ENCODE measurements at places on chromosomes 4 and X.
A peak's percentile ranks its signal among the peaks of the same experiment; 100 is the strongest.

GRCh38 chr4:183149616-183150539, 50.8 kb downstream of the WWC2 start:
- DNase-seq: no peak

- no peak for DNase-seq
These were observed 116.3 kb downstream of the UNC5C start for GRCh38 chr4:95432466-95432865.

DNA sequence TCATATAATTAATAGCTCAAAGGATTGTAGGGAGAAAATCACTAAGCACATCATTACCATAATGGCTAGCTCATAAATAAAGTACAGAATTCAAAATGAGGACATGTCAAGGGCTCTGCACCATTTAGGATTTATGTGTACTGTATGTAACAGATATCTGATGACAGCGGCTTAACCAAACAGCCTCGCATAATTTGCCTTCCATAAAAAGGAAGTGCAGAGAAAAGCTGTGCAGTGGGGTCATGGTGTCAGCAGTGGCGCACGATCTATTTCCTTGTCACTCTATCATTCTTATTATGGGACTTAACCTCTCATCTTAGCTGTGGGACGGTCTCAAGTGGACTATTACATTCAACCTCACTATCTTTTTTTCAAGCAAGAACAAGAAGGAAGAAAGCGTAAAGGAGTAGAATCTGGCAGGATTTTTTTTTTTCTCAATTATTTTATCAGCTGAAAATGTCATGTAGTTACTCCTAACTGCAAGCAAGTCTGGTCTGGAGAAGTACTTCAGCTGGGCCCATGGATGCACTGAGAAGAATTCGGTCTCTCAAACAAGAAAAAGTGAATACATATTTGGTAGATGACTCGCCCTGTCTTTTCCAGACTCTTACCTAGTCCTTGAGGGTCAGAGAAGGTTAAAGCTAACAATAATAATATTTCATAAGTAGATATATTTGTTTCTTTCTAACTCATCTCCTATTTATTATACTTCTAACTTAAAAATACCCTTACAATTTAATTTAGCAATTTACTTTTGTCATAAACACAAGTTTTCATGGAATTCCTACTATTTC, 94.6 kb downstream of the COX18 start:
- peak; percentile 44 for DNase-seq

GRCh38 chr4:78689261-78689660, 86.9 kb upstream of the BMP2K start:
- no peak for DNase-seq

DNA sequence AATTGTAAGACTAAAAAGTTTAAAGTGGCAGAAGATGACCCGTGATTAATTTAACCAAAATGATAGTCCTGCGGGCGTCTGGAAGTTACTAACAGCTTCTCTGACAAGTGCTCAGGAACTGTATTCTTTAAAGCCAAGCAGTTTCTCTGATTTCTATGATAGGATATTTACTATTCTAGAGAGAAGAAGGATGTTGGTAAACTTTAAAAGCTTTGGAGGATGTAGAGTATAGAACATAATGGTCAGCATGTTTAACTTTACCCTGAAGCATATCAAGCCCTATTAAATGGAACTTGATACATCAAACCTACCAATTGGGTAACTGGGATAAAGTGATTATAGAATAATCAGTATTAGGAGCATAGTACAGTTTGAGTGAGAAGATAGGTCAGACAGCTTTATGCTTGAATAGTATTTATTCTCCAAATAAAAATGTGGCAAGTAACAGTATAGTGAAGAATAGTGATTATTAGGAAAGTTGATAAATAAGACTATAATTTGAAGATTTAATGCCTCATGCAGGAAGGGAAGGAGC, 1.8 kb downstream of the STIM2 start:
- no peak for DNase-seq

- DNase-seq: peak; percentile 35
These were observed 937.8 kb downstream of the PCDH7 start for GRCh38 chr4:31657859-31658570.

- peak; percentile 81 for DNase-seq
These were observed 11.3 kb downstream of the LAMP2 start for GRCh38 chrX:120457766-120458180.

DNA sequence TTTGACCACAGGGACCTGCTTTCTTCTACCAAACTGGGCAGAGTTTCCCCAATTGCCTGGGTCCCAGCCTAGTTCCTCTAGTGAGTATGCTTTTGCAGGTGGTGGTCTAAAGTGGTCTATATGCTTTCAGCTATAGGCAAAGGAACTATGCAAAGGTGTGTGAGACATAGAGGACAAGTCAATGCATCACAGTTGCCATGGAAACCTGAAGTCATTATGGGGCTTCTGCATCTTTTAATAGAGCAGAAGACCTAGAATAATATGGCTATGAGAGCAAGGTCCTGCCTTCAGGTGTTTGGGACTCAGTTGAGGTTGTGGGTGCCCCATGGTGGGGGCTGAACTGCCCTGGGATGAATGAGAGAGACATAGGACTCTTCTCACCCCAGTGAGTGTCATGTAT, 92.1 kb upstream of the RAB40AL start:
- no peak for DNase-seq

DNA sequence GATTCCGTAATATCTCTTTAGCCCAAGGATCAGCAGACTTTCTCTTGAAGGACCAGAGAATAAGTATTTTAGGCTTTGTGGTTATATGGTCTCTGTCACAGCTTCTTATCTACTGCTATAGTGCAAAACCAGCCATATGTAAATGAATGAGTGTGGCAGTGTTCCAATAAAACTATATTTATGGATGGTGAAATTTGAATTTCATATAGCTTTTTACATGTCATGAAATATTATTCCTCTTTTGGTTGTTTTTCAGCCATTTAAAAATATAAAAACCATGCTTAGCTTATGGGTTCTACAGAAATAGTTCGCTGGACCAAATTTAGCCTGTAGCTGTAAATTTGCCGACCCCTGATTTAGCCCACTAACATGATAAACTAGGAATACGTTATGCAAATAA, 18.0 kb upstream of the MSMO1 start:
- no peak for DNase-seq

GRCh38 chr4:81454499-81454898, 17.2 kb downstream of the RASGEF1B start:
- no peak for DNase-seq

GRCh38 chrX:39975101-39975925, 122.4 kb downstream of the BCOR start:
- DNase-seq: no peak

DNA sequence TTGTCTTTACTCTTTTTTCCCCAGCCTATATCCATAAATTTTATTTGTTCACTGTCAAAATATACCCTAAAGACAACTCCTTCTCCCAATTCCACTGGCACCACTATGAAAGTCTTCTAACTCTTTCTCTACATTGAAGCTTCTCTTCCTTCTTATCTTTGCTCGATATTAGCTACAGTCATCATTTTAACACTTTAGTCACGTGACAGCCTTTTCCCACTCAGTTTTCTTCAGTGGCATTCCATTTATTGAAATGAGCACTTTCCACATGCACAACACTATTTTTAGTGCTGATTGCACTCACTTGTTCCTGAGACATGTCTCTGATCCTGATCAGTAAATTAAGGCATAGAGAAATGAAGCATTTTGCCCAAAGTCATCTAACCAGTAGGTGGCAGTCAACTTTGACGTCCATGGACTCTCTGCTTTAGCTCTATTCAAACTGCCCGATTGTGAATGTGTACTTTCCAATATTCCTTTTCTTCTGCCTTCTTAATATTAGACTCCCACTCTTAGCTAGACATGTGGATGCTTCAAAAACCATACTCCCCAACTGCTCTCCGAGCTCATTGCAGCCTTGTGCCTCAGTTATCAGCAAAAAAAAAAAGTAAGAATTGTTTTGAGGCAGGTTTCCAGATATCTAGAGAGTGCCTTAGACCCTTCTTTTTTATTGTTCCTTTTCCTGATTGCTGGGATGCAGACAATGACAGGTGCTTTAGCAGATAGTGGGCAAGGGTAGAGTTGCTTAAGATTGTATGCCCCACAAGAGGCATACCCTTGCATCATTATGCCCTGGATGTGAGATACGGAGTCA, 394.4 kb upstream of the ADGRL3 start:
- DNase-seq: peak; percentile 12

GRCh38 chr4:146439999-146440398, 81.7 kb downstream of the SLC10A7 start:
- DNase-seq: no peak

DNA sequence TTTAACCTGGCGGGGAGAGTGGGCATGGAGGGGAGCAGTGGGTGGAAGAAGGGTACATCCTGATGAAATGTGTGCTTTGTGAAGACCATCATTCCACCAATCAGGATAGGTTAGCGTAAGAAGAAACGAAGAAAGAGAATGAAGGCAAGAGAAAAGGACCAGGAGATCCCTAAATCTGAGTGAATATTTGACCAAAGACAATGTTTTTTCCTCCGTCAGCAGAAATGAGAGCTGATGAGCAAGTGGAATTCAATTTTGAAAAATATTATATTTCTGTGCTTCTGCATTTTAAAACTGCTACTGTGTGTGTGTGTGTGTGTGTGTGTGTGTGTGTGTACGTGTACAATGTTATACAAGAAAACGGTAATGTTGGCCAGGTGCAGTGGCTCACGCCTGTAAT, 58.3 kb upstream of the NOCT start:
- DNase-seq: no peak

DNA sequence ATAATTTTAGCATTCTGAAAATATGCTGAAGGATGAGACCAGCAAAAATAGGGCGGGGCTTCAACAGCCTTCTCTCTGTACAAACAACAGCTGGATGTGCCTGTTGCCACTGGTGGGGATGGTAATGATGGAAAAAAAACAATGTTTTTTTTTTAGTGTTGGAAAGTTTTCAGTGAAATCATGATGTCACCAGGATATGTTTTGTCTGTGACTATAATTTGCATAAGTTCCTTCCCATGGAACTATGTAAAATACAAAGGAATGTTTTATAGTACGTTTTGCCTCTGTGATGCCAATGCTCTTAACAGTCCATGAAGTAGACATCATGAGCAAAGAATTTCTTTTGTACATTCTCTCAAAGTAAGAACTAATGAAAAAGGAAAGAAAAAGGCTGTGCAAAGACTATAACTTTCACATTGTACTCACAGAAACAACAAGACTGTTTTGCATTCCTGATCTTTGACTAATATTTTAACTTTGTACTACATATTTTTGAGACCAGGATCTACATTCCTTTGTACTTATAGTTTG, 589.7 kb downstream of the SPRY1 start:
- peak; percentile 93 for DNase-seq

DNA sequence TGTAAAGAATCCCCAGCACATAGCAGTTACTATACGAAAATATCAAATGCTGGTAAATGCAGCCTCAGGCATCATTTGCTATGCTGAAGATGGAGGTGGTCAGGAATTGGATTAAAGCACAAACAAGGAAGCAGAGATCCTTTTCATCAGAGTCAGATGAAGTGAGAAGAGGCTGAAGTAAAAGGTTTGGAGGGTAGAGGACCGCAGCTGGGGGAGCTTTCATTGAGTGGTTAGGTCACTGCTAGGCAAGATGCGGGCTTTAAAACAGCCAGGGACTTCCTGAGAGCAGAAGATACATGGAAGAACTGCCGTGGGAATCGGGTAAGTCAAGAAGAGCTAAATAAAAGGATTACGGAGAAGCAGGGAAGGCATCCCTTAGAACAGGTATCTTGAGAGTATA, 351.4 kb downstream of the UNC5C start:
- no peak for DNase-seq

DNA sequence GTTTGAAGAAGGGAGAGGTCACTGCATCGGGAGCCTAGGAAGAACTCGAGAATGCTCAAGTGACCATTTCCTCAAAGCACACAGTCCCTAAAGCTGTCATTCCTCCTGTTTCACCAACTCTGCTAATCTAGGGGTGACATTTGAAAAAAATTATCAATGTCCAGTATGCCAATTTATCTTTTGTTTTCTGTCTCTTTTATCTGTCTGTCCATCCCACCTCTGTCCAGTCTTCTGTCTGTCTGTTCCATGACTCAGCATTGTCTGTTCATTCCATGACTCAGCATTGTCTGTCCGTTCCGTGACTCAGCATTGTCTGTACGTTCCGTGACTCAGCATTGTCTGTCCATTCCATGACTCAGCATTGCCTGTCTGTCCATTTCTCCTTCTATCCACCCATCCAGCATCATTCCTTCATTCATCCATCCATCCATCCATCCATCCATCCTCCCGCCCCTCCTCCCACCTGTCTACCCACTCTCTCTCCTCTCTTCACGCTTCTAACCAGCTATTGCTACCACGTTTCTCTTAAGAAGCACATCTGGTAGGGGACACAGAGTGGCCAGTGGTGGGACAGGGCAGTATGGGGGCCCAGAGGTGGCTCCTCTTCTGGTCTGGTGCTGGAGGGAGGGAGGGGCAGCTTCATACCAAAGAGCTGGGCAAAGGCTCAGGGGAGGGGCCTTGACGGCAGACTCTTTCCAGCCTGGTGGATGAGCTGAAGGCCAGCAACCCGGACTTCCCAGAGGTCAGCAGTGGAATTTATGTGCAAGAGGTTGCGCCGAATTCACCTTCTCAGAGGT, 34.1 kb downstream of the HTRA3 start:
- peak; percentile 91 for DNase-seq

- no peak for DNase-seq
These were observed 55.8 kb upstream of the ENPP6 start for GRCh38 chr4:184273166-184274147.

DNA sequence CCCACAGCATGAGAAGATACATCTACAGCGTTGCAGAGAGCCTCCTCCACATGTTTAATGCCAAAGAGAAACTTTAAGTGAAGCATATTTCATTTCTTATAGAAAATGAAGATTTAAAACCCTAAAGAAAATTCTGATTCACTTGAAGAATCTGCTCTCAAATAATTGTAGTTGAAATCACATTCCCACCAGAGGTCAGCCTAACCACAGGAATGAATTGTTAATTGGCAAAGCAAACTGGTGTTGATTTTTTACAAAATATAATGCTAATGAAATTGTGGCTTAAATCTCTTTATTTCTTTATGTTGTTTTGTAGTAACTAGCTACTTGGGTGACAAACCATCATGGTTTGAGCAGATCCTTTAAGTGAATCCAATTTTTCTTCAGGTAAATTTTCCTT, 31.1 kb upstream of the WDR17 start:
- peak; percentile 52 for DNase-seq

DNA sequence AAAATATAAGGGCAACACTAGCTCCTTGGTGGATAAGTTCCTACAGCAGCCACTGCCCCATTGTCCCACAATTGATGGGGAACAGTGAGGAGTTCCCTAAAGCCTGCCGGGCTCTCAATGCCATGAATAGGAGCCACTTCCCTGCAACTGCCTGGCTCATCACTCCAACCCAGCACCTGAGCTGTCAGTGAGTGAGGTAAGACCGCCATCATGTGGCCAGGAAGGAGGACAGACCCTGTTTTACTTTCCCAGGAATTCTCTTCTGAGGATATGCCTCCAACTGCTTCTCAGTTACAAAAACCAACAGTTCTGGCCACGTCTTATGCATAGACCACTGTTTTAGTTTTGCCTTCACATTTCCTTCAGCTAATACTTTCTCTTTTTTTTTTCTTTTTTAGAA, 45.5 kb downstream of the SRPX start:
- peak; percentile 18 for DNase-seq

- DNase-seq: peak; percentile 91
These were observed at the start of gene SLIT2 for GRCh38 chr4:20251796-20252655. SLIT2 (plus strand) TSS chr4:20251905; CDS start chr4:20253816, 1,911 bp downstream.

GRCh38 chr4:117560329-117560728, 474.0 kb upstream of the NDST3 start:
- peak; percentile 24 for DNase-seq

Measured in fibroblast of skin of abdomen (primary cell).